ENCODE measurements at places on chromosomes 1 and 21. TPM values are rescaled to one million over a fixed set of nuclear protein-coding genes. Genes with fewer than 3 reads are reported as not detected.

The NUP210L gene
- total RNA-seq, result 0.07 TPM

The PCSK9 gene
- total RNA-seq, result 0.05 TPM

The SNX7 gene
- not detected for total RNA-seq

DNA sequence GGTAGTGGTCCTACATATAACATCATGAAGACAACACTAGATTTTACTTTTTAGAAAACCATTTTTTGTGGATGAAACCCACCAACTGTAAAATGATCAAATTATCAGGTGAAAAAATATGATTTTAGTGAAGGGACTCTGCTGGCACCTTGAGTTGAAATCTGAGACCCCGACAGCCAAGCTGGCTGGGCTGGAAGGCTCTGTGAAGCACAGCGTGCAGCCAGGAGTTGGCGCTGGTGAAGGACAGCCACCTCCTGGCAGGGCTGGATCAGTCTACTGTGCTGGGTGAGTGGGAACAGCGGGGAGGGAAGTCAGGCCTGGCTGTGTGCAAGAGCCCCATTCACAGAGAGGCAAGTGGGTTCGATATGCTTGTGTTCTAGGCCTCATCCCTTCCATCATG, 47.9 kb downstream of the DDAH1 start:
- H3K27me3 ChIP-seq, result peaks cover 4% of the 10 kb centered on the region
- H3K4me1 ChIP-seq, result no peaks in the 10 kb centered on the region

GRCh38 chr1:209427811-209428210, 155.7 kb upstream of the CAMK1G start:
- H3K27ac ChIP-seq, result no peak overlapping the region
- DNase-seq, result no peak
- peaks cover 4% of the 10 kb centered on the region for H3K27me3 ChIP-seq
- H3K4me1 ChIP-seq, result peaks cover 2% of the 10 kb centered on the region

DNA sequence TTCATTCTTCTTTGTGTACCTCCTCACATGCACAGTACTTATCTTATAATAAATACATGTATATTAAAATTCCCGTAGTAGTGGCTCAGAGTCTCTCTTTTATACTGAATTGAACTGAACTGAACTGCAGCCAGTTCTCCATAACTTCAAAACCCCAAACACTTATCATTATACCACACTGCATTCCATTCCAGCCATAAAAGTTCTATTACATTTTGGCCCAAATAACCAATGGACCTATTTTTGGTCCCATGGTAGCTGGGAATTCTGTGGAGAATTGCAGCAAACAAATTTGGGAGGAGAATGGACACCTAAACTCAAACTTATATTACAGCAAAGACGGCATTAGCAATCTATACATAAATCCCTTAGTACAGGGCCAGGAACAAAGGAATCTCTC, 86.6 kb upstream of the C1orf87 start:
- no peak overlapping the region for H3K4me3 ChIP-seq
- DNase-seq, result no peak
- no peaks in the 10 kb centered on the region for H3K36me3 ChIP-seq
- H3K27me3 ChIP-seq, result no peaks in the 10 kb centered on the region

- H3K4me1 ChIP-seq, result no peaks in the 10 kb centered on the region
- DNase-seq, result no peak
- H3K4me3 ChIP-seq, result no peak overlapping the region
- H3K27me3 ChIP-seq, result peaks cover 11% of the 10 kb centered on the region
- no peaks in the 10 kb centered on the region for H3K36me3 ChIP-seq
Observed at GRCh38 chr1:67601955-67602354, 83.0 kb upstream of the GADD45A start.

GRCh38 chr21:41369920-41370839, 8.4 kb downstream of the MX2 start:
- peaks cover 29% of the 10 kb centered on the region for H3K4me1 ChIP-seq
- peak overlapping the region; percentile 70 for H3K27ac ChIP-seq
- H3K27me3 ChIP-seq, result no peaks in the 10 kb centered on the region
- no peak for DNase-seq
- H3K36me3 ChIP-seq, result peaks cover 11% of the 10 kb centered on the region

DNA sequence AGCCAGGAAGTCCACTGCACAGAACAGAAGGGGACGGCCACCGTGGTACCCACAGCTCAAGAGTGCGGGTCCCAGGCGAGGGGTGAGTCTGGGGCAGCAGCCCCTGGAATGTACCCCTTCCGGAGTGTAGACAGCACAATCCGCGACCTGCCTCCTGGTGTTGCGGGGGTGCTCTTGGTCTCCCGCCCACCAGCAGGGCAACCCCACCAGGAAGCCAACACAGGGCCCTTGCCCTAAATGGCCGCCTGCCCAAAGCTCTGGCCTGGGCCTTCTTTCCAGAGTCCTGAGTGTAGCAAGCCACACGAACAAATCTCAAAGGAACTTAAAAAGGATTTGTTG, 1.1 kb upstream of the SLC19A1 start:
- peak overlapping the region; percentile 68 for H3K4me3 ChIP-seq
- H3K36me3 ChIP-seq, result peaks cover 22% of the 10 kb centered on the region
- peak; percentile 6 for DNase-seq
- H3K4me1 ChIP-seq, result peaks cover 11% of the 10 kb centered on the region

- DNase-seq, result no peak
- H3K4me1 ChIP-seq, result peaks cover 15% of the 10 kb centered on the region
- no peak overlapping the region for H3K27ac ChIP-seq
- H3K27me3 ChIP-seq, result peaks cover 78% of the 10 kb centered on the region
Observed at GRCh38 chr1:94236630-94237290, 624 bp downstream of the ARHGAP29 start.

GRCh38 chr1:110243146-110243545, 33.0 kb downstream of the KCNC4 start:
- H3K27ac ChIP-seq, result no peak overlapping the region
- no peak overlapping the region for H3K4me3 ChIP-seq
- H3K4me1 ChIP-seq, result peaks cover 15% of the 10 kb centered on the region
- no peak for DNase-seq
- H3K36me3 ChIP-seq, result peaks cover 12% of the 10 kb centered on the region

- H3K27me3 ChIP-seq, result no peaks in the 10 kb centered on the region
- H3K27ac ChIP-seq, result no peak overlapping the region
- no peak overlapping the region for H3K4me3 ChIP-seq
- no peak for DNase-seq
- H3K4me1 ChIP-seq, result no peaks in the 10 kb centered on the region
Observed at GRCh38 chr1:102032534-102032933, 35.8 kb upstream of the OLFM3 start.

- no peaks in the 10 kb centered on the region for H3K36me3 ChIP-seq
- no peaks in the 10 kb centered on the region for H3K4me1 ChIP-seq
- no peak overlapping the region for H3K27ac ChIP-seq
- H3K4me3 ChIP-seq, result no peak overlapping the region
Observed at GRCh38 chr21:16181018-16181417, 451.2 kb downstream of the USP25 start.

DNA sequence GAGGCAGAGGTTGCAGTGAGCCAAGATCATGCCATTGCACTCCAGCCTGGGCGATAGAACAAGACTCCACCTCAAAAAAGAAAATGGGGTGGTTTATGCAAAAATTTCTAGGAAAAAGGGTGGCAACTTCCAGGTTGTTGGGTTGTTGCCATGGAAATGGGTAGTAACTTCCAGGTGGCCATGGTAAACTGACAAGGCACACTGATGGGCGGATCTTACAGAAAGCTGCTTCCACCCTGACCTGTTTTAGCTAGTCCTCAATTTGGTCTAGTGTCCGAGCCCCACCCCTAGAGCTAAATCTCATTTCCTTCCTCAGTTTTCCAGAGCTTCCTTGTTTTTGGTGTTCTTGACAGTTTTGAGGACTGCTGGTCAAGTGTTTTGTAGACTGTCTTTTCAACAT, 13.6 kb downstream of the KLHDC7A start:
- no peak overlapping the region for H3K27ac ChIP-seq
- no peak overlapping the region for H3K4me3 ChIP-seq
- no peak for DNase-seq

DNA sequence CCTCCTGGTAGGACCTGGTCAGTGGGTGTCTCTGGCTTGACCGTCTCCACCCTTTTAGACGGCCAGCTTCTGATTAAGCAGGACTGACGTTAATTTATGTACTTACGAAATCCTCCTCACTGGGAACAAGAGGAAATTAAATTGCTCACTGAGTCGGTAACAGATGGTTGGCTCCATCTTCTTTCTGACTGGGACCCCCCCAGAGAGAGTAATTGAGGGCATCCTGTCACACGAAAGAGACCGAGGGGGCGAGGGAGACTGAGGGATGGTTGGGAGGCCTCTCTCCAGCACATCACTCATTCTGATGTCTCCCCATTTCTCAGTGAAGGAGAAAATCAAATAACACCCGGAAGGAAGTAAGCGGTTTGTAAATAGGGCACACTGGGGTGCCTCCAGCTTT, 104.8 kb downstream of the OMA1 start:
- no peak overlapping the region for H3K27ac ChIP-seq
- no peak for DNase-seq
- H3K36me3 ChIP-seq, result no peaks in the 10 kb centered on the region
- no peaks in the 10 kb centered on the region for H3K27me3 ChIP-seq
- no peak overlapping the region for H3K4me3 ChIP-seq

- H3K4me3 ChIP-seq, result no peak overlapping the region
- peaks cover 10% of the 10 kb centered on the region for H3K27me3 ChIP-seq
- peaks cover 6% of the 10 kb centered on the region for H3K4me1 ChIP-seq
- no peaks in the 10 kb centered on the region for H3K36me3 ChIP-seq
Observed at GRCh38 chr1:221672239-221672645, 69.6 kb downstream of the DUSP10 start.

DNA sequence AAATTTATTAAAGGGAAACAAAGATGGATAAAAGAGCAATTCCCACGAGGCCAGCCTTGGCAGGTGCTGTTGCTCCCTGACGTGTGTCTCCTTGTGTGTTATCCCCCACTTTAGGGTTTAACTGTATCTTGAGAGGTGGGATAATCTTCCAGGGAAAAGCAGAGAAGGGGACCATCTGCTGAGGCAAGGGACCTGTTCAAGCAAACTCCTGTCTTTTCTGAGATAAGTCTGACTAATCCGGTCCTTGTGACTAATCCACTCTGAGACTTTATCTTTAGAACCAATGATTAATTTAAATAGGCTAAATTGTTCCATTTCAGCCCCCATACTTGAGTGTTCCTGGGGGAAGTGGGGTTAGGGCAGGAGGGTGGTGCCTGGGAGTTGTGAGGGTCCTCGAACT, 163.6 kb downstream of the CAMTA1 start:
- peaks cover 2% of the 10 kb centered on the region for H3K4me1 ChIP-seq
- no peak for DNase-seq
- H3K27ac ChIP-seq, result no peak overlapping the region
- peaks cover 4% of the 10 kb centered on the region for H3K27me3 ChIP-seq

The LRRC3 gene
- total RNA-seq, result 2.3 TPM

DNA sequence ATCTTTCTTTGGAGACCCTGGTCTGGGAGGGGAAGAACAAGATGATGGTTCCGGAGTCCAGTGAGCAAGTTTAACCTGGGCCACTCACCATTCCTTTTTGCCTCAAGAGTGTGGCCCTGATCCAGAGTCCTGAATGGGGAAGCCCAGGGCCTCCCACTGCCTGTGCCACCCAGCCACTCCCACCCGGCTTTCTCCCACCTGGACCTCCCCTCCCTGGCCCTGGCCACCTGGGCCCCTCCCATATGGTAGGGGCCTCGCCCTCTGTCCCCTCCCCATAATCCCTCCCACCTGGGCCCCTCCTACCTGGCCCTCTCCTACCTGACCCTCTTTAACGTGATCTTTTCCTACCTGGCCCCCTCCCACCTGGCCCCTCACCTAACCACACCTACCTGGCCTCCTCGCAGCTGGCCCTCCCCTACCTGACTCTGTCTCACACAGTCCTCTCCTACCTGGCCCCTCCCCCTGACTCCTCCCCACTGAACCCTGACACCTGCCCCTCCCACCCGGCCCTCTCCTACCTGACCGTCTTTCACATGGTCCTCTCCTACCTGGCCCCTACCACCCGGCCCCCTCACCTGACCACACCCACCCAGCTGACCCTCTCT, 220.7 kb upstream of the VAMP3 start:
- H3K4me1 ChIP-seq, result peaks cover 35% of the 10 kb centered on the region
- no peaks in the 10 kb centered on the region for H3K36me3 ChIP-seq
- DNase-seq, result no peak

DNA sequence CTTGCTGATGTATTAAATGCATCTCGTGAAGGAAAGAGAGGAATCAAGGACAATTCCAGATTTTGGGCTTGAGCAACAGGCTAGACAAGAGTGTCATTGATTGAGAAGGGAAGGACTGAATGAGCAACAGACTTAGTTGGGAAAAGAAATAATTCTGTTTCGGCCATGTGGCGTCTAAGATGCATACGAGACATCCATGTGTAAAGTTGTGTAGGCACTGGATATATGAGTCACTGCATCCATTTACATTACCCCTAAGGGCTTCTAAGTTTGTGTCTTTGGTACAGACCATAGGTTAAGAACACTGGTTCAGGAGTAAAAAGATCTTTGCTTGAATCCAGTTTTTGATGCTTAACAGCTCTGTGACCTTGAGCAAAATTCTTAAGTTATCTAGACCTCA, 307.0 kb upstream of the SGIP1 start:
- H3K36me3 ChIP-seq, result no peaks in the 10 kb centered on the region
- H3K27ac ChIP-seq, result no peak overlapping the region
- no peak for DNase-seq

The MTARC2 gene
- total RNA-seq, result not detected

- no peak overlapping the region for H3K4me3 ChIP-seq
- H3K27ac ChIP-seq, result no peak overlapping the region
- no peaks in the 10 kb centered on the region for H3K4me1 ChIP-seq
Observed at GRCh38 chr1:171868217-171868803, 27.0 kb downstream of the DNM3 start.

DNA sequence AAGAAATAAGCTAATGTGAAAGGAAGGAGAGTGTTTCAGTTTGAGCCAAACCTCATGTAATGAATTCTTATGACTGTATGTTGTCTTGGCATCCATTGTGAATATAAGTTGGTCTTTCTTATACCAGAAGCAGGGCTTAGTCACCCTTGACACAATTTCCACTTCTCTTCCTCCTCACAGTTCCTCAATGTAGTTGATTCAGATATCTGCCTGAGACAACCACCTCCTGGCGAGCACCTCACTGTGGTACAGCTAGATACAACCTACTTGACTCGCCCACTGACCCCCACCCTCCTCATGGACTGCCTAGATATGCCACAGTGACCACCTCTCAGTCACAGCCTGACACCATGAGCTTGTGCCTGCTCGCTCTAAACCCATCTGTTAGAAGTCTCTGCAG, 45.6 kb downstream of the KYAT3 start:
- H3K36me3 ChIP-seq, result peaks cover 67% of the 10 kb centered on the region
- no peak overlapping the region for H3K4me3 ChIP-seq
- no peaks in the 10 kb centered on the region for H3K27me3 ChIP-seq
- peak overlapping the region; percentile 63 for H3K27ac ChIP-seq
- peaks cover 4% of the 10 kb centered on the region for H3K4me1 ChIP-seq

DNA sequence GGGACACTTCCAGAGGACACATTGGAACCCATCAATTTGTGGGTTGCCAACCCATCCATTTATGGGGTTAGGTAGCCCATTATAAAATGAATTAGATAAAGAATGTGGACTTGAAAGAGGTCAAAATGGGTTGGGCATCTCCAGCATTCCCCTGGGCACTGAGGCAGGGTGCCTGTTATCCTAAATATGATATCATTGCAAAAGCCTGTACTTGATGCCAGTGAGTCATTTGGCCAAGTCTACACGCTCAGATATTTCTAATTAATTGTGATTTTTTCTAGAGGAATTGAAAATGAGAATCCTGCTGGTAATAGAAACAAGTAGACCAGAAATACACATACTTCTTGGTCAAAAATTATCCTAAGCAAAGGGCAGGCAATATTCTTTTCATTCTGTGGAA, 21.9 kb upstream of the NBL1 start:
- no peak overlapping the region for H3K4me3 ChIP-seq
- no peaks in the 10 kb centered on the region for H3K27me3 ChIP-seq
- H3K27ac ChIP-seq, result no peak overlapping the region
- peaks cover 1% of the 10 kb centered on the region for H3K4me1 ChIP-seq
- no peak for DNase-seq
- peaks cover 30% of the 10 kb centered on the region for H3K36me3 ChIP-seq

GRCh38 chr1:41322835-41323234, 38.4 kb upstream of the FOXO6 start:
- no peak overlapping the region for H3K27ac ChIP-seq
- no peaks in the 10 kb centered on the region for H3K4me1 ChIP-seq
- no peaks in the 10 kb centered on the region for H3K36me3 ChIP-seq
- no peak for DNase-seq

The FYB2 gene
- not detected for total RNA-seq

Measured in activated T-helper 2 cell treated with anti-CD3 and anti-CD28 coated beads, Interferon-gamma antibody, Interleukin-2, Interleukin-4, amounts not matched to agents 10 μg/mL and 5 μg/mL and 100 μg/mL, durations not matched to agents 14 hours and 24 hours and 36 hours (primary cell).